ENCODE measurements at places on chromosomes 16 and 17.

- DNase-seq = no peak
- H3K27ac ChIP-seq = no peak overlapping the region
- no peak overlapping the region for H3K4me3 ChIP-seq
- peaks cover 25% of the 10 kb centered on the region for H3K4me1 ChIP-seq
- H3K27me3 ChIP-seq = peaks cover 16% of the 10 kb centered on the region
Observed at GRCh38 chr16:28295276-28295675, 3.0 kb downstream of the SBK1 start.

- no peak overlapping the region for H3K27ac ChIP-seq
- H3K27me3 ChIP-seq = no peaks in the 10 kb centered on the region
- DNase-seq = no peak
Observed at GRCh38 chr16:65386672-65387071, 264.8 kb upstream of the CDH11 start.

- no peaks in the 10 kb centered on the region for H3K36me3 ChIP-seq
- DNase-seq = peak; percentile 34
- no peaks in the 10 kb centered on the region for H3K27me3 ChIP-seq
- peaks cover 7% of the 10 kb centered on the region for H3K4me1 ChIP-seq
- peak overlapping the region; percentile 62 for H3K4me3 ChIP-seq
Observed at GRCh38 chr17:6070430-6070912, 292 bp downstream of the WSCD1 start.

- peak; percentile 47 for DNase-seq
- H3K4me3 ChIP-seq = no peak overlapping the region
- H3K36me3 ChIP-seq = no peaks in the 10 kb centered on the region
- no peak overlapping the region for H3K27ac ChIP-seq
- peaks cover 28% of the 10 kb centered on the region for H3K4me1 ChIP-seq
Observed at GRCh38 chr17:42866631-42867575, 15.9 kb downstream of the AOC3 start.

- H3K4me3 ChIP-seq = no peak overlapping the region
- no peak overlapping the region for H3K27ac ChIP-seq
- DNase-seq = no peak
- peaks cover 69% of the 10 kb centered on the region for H3K27me3 ChIP-seq
- H3K36me3 ChIP-seq = no peaks in the 10 kb centered on the region
Observed at GRCh38 chr17:47862621-47863440, 11.9 kb upstream of the SP6 start.

GRCh38 chr17:48720266-48721008 is 1.9 kb downstream of the PRAC1 start:
- H3K4me3 ChIP-seq = no peak overlapping the region
- peaks cover 100% of the 10 kb centered on the region for H3K27me3 ChIP-seq
- H3K36me3 ChIP-seq = no peaks in the 10 kb centered on the region
- H3K27ac ChIP-seq = no peak overlapping the region

GRCh38 chr16:87550495-87550961 is 51.8 kb upstream of the JPH3 start:
- H3K4me3 ChIP-seq = no peak overlapping the region
- peaks cover 6% of the 10 kb centered on the region for H3K4me1 ChIP-seq
- DNase-seq = peak; percentile 63
- no peak overlapping the region for H3K27ac ChIP-seq

All from stomach (tissue), 19 donors.